Stimulated activated CD4-positive, alpha-beta T cell treated with anti-CD3 and anti-CD28 coated beads, Interleukin-4, amount 100 ng/mL, for 4 hours (primary cell): ENCODE measurements at places on chromosomes 5 and 9.
A peak's percentile ranks its signal among the peaks of the same experiment; 100 is the strongest.

DNA sequence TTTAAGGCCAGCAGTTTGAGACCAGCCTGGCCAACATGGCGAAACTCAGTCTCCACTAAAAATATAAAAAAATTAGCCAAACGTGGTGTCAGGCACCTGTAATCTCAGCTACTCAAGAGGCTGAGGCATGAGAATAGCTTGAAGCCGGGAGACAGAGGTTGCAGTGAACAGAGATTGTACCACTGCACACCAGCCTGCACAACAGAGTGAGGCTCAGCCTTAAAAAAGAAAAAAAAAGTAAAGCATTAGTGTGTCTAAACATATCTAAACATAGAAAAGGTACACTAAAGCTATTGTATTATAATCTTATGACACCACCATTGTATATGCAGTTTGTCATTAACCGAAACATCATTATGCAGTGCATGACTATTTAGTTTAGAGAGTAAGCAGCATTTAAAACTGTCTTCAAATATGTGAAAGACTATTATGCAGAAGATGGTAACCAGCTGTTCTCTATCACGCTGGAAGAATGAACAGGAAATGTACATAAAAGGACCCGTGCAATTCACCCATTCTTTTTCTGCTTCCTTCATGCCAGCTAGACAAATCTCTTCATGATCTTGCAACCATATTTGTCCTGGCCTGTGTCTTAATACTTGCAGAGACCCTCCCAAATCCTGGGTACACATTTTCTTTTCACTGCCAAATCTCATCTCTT is 58.6 kb downstream of the ITGA1 start:
- no peak for DNase-seq

DNA sequence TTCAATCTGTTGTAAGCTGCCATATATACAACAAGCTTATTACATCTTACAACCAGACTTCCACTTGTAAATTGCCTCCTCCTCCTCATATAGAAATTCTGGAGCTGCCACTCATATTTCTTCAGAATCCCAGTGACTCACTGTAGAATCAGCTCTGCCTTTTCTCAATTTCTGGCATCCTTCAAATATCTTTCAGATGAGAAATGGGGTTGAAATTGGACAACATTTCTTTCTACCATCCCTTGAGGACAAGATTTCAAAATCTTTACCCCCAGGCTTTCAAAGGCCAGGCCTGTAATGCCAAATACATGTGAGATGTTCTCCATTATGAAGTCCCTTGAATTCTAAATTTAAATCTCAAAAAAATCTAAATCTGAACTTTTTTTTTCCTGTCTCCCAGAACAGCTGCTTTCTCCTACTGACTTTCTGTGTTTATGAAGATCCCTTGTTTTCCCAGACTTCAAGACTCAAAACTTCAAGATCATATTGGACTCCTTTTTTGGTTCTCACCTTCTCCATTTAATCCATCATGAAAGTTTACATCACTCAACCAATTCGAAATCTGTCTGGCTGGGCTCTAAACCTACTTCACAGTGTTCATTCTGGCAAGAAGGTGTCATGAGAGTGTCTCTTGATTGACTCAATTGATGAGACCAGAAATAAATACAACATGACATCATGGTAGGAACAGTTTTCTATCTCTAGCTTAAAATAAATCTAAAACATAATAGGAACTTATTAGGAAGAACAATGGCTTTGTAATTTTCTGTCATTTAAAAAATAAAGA is 109.8 kb downstream of the HMHB1 start:
- DNase-seq = no peak

- DNase-seq = no peak
These were observed 93.6 kb upstream of the OTULINL start for GRCh38 chr5:14487897-14488570.

GRCh38 chr5:39256477-39257235 is 37.3 kb upstream of the FYB1 start:
- DNase-seq = no peak

DNA sequence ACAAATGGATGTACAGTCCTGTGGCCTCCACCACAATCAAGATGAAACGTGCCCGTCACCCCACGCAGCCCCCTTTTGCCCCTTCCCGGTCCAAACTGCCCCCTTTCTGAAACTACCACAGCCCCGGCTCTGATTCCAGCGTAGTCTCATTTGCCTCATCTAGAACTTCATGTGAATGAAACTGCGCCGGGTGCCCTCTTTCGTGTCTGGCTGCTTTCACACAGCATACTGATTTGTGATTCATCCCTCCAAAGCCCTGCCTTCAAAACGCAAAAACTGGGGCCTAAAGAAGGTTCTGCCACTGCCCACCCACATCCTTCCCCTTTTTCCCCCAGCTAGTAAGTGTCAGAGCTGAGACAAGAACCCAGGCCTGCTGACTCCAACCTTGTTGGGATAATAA is 31.5 kb upstream of the NCS1 start:
- DNase-seq = peak; percentile 15

DNA sequence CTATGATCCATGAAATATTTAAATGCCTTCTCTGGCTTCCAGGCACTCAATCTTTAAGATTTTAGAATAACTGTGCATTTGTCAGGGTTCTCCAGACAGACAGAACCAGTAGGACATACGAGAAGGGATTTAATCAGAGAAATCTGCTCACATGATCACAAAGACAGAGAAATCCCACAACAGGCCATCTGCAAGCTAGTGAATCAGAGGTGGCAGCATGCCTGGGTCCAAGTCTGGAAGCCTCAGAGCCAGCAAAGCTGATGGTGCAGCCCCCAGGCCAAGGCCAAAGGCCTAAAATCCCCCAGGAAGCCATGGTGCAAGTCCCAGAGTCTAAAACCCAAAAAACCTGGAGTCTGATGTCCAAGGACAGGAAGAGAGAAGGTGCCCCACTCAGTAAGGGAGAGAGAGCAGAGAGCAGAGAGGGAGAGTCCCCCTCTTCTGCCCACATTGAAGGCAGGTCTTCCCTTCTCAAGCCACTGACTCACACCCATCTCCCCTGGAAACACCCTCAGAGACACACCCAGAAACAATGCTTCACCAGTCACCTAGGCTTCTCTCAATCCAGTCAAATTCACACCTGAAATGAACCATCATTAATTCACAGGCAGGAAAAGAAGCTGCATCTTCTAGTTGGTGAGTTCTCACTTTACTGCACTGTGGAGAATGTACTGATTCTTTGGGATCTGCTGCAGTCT is 48.7 kb downstream of the CAMSAP1 start:
- no peak for DNase-seq

DNA sequence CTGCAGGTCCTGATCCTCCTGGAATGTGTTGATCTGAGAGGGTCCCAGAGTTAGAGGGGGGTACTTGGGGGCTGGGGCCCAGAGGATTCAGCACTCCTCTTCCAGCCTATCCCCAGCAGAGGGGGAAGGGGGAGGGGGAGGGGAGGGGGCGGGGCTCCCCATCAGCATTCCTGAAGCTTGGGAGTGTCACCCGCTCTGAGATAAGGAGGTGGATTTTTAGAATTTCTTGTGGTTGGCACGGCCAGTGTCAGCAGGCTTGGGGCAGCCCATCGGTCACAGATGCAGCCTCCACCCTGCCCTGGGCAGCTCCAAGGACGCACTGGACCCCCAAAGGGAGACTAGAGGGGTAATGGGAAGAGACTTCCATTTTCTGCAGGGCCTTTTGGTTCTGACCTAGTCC is 5.3 kb downstream of the FGF18 start:
- DNase-seq = no peak

DNA sequence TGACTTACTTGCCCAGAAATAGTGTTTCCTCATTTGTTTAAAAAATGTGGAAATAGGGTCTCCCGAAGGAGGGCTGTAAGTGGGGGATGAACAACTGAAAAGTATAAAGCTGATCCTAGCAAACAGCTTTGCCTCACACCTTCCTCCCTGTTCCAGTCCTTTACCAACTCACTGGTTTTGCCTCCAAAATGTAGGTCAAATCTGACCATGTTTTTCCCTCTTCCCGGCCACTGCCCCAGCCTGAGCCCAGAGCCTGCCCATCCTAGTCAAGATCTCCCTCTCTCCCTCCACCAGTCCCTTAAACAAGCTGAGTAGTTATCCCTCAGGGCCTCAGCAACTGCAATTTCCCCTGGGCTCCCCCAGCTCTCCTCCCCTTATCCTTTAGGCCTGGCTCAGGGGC is 82.4 kb upstream of the FBXW11 start:
- no peak for DNase-seq

DNA sequence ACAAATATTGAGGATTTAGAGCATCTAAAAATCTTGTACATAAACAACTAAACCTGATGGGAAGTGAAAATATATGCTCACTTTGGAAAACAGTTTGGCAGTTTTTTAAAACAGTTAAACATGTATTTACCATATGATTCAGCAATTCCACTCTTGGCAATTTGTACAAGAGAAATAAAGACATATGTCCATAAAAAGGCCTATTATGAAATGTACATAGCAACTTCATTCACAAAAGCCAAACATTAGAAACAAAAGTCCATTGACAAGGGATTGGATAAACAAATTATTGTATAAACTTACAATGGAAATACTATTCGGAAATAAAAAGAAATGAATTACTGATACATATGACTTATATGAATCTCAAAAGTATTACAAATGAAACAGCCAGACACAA is 196.2 kb upstream of the SLC24A2 start:
- no peak for DNase-seq

GRCh38 chr5:128535251-128535650 is 2.8 kb downstream of the FBN2 start:
- no peak for DNase-seq
